B cell (primary cell): ENCODE measurements at places on chromosomes 12 and 14. TPM values are rescaled to one million over a fixed set of nuclear protein-coding genes. Genes with fewer than 3 reads are reported as not detected.

The HHIPL1 gene
- total RNA-seq, result not detected in 2 replicates

The FAIM2 gene
- total RNA-seq, result not detected in 2 replicates

- no peak for DNase-seq
Observed at GRCh38 chr14:94974893-94975292, 182.4 kb downstream of the DICER1 start.

DNA sequence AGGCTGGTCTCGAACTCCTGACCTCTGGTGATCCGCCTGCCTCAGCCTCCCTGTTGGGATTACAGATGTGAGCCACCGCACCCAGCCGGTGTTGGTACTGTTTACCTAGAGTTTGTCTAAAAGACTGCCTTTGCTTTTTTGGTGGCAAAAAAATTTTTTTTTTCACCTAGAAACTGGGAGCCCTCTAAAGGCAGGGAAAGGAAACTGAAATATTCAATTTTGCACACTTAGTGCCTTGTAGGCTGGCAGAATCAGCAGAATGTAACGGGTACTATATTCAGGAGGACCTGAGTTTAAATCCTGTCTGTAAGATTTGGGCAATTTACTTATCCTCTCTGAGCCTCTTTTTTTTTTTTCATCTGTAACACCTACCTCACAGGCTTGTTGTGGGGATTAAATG, 43.6 kb downstream of the PAPLN start:
- no peak for DNase-seq

The POTEM gene
- total RNA-seq, result 0.17 TPM in 1 of 2 replicates, not detected in the other

GRCh38 chr12:1551496-1551895, 42.9 kb downstream of the FBXL14 start:
- DNase-seq, result no peak

DNA sequence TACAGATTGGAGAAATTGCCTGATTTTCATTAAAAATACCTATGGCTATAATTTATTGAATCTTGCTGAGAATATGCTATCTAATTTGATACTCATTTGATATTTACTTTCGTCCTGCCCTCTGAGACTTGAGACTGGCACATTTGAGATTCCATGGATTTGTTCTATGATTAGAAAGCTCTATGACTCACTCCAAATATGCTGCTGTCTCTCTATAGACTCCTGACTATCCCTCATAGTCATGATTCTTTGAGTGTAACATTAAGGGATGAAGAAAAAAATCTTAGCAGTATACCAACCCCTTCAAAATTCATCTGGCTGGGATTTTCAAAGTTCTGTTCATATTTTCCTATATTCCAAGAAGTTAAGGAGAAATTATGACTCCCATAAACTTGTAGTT, 191.9 kb downstream of the LRIG3 start:
- DNase-seq, result no peak

GRCh38 chr12:71548893-71549292, 109.3 kb downstream of the LGR5 start:
- no peak for DNase-seq

GRCh38 chr12:24109381-24110039, 160.0 kb upstream of the SOX5 start:
- DNase-seq, result peak; percentile 32
